Daoy (cell line): ENCODE measurements at places on chromosomes 6 and 20. TPM values are rescaled to one million over a fixed set of nuclear protein-coding genes. Genes with fewer than 3 reads are reported as not detected.
A peak's percentile ranks its signal among the peaks of the same experiment; 100 is the strongest.

DNA sequence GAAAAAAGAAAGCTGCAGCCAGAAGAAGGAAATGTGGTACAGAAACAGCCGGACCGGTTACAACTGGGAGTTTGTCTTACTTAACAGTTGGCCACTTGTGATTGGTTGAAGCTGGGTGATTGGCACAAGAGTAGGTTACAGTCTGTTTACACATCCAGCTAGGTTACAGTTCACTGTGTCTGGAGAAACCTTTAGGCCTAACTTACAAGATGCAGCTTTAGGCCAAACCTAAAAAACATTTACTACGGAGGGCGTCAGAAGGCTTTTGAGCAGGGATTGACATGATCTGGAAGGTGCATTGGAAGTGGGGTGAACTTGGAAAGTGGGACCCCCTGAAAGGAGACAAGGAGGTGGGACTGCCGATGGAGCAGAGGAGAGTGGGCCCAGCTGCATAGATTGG is 122.3 kb downstream of the BANF2 start:
- no peak for DNase-seq

DNA sequence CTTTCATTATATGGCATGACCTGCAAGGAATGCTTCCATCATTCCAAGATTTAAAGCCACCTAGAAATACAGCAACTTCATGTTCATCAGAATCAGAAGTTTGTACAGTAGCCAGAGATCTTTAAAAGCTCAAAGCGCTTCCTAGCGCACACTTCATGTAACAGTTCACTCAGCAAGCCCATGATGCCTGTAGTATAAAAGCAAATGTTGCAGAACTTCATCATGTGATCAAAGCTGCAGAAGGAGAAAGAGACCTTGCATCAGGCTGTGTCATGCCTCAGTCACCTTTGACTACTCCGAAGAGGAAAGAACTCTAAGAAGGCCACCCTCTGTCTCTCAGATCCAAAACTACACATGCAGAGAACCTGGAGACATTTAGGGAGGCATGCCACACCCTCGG is 78.5 kb downstream of the AGPAT4 start:
- no peak for DNase-seq

DNA sequence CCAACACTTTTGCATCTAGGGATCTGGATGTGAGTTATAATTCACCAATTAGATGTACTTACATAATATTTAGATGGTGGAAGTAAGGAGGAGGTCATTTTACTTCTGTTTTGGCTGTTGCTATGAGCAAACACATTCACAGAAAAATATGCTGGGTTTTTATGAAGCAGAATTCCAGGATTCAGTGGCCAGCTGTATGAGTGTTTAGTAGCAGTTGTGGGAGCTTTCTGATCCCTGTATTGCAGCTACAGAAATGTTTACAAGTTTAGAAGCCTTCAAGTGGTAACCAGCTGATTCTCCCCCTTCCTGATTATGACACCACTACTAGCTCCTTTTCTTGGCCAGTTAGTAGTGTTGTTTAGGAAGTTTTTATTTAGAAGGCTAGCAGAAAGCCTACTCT is 177.0 kb downstream of the TENT5A start:
- DNase-seq = no peak

GRCh38 chr6:26249707-26249956 is 115.4 kb upstream of the BTN3A2 start:
- DNase-seq = no peak

GRCh38 chr20:9492067-9492466 is 22.3 kb upstream of the LAMP5 start:
- no peak for DNase-seq

- no peak for DNase-seq
Observed at GRCh38 chr20:59161721-59162120, 1.9 kb upstream of the ZNF831 start.

DNA sequence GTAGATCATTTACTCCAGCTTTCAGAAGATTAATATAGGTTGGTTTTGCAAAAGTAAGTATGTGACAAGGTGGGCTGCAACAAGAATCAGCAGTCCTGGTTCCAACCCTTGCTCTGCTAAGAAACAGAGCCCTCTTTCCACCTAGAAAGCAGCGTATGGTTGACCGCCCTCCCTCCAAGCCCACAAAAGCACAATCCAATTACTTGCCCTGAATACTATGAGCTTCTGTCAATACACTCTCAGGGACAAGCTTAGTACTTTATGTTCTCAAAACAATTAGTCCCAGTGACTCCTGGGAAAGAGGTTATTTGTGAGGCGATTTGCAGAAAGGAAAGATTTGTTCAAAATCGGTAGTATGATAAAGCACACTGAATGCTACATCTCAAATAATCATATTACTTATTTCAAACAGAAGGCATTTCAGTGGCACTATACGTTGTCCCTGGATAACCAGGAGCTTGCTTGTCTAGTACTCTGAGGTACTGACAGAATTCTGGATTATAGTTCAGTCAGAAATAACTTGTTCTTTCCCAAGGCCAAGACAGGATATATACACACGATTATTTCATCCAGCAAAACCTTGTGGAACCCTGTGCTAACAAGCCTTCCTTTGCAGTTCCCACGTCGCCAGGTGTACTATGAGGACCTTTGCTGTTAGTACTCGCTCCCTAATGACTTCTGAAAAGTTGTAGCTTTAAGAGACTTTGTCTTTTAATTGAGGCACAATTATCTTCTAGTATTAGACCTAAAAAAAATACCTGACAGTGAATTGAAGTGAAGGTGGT is 96.9 kb upstream of the ADTRP start:
- DNase-seq = no peak

DNA sequence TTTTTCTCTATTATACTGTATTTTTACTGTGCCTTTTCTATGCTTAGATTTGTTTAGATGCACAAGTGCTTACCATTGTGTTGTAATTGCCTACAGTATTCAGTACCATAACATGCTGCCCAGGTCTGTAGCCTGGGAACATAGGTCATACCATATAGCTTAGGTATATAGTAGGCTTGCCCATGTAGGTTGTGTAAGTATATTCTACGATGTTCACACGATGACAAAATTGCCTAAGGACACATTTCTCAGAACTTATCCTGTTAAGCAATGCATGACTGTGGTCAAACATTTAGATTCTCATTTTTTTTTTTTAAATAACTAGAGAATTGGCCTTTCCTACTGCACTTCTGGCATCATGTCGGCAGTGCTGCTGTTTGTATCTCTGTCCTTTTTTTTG is 253.7 kb upstream of the SUPT3H start:
- no peak for DNase-seq

DNA sequence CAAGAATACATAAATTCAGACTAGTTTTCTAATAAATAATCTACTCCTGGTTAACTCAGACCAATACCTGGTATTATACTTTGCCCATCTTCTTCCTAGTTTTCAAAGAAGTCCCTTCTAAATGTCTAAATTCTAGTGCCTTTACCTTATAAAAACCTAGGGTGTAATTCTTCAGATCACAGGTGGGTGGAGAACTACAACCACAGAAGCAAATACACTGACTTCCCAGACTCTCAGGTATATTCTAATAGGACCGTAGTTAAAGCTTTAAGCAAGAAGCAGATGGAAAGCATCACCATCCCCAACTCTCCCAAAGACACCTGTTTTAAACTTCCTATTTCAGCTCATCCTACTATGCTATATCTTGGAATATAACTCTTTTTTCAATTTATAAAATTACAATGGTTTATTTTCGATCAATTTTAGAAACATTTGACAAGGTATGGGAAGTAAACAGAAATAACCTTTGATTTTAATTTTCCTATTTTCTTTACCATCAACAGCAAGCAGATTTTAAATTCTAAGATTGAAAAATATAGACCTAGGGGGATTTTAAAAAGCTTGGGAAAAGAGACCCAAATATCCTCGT is 15.8 kb downstream of the MAN1A1 start:
- no peak for DNase-seq

DNA sequence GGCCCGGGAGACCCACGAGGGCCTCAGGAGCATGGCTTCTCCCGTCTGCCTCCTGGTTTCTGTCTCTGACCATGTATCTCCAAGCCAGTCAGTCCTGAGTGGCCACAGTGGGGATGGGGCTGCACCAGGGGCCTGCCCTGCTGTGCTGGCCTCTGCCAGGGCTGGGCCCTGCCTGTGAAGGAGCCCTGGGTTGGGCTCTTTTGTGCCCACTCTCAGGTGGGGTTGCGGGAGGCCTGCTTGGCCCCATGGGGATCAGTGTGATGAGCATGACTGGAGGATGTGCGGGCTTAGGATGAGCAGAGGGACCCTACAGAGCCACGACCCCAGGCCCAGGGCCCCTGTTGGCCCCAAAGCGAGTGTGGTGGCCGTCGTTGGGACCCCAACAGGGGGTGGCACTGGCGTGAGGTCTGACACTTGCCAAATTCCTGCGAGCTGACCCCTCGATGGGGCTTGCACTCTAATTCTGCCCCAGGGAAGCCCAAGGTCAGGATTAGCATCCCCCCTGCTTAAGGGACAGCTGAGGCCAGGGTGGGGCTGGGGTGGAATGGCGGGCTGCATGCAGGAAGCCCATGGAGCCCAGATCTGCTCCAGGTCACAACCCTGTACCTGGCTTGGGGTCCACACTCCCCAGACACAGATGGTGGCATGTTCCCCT is 90.0 kb upstream of the BHLHE23 start:
- DNase-seq = no peak

DNA sequence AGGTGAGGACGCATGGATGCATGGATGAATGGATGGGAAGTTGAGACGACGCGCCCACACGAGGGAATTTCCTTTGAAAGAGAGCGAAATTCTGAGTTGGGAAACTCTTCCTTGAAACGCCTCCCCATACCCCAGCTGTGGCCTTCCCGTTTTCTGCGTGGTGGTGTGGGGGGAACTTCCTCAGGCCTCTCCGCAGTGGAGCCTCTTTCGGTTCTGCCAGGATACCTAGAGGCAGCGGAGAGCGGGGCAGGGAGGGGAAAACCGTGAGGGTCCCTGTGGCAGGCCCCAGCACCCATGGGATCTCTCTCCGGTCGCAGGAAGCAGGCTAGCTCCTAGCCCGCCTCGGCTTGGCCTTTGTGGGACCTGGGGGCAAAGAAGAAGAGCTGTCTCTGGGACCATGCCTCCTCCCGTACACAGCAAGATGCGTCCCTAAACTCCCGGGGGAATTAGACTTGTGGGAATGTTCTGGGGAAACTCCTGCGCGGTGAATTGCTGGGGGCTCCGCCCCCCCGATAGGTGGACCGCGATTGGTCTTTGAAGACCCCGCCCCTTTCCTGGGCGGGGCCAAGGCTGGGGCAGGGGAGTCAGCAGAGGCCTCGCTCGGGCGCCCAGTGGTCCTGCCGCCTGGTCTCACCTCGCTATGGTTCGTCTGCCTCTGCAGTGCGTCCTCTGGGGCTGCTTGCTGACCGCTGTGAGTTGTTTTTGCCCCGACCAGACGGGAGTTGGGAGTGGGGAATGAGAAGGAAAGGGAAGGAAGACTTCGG is at the start of gene CD40:
TSS of gene CD40 (plus strand) at position 611 of the 764 bp plus-strand sequence. CDS start at position 641, 30 bp downstream.
- DNase-seq = no peak

DNA sequence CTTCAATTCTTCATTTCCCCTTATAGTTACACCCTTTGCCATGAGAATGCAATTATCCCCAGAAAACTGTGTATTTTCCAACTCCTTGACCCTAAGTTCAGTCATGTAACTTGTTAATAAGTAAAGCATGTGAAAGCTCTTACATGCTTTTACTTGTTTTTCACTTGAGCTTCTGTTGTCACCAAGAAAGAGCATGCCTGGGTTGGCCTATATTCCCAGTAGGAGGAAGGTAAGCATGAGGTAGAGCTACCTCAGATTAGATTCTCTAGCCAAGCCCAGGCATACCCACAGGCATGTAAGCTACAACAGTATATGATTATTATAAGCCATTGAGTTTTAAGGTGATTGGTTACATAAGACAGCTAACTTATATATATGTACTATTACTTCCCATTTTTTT is 101.7 kb upstream of the SMLR1 start:
- no peak for DNase-seq

DNA sequence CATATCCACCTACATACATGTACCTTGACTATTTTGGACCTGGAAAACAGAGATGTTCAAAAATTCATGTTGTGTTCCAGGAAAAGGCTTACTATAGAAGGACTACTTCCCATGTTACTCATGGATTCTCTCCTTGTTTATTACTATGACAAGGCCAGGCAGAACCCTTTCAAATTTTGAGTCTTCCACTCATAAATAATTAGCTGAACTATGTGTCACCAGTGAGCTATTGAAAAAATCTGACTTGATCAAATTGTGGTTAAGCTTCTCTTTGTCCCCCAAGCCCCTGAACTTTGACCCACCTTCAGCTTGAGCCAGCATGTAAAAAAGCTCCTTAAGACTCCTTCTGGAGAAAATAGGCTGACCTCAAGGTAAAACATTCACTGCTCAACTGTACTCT is 1142.8 kb upstream of the EYS start:
- no peak for DNase-seq

GRCh38 chr20:13717631-13718044 is 67.1 kb downstream of the ESF1 start:
- DNase-seq = no peak

DNA sequence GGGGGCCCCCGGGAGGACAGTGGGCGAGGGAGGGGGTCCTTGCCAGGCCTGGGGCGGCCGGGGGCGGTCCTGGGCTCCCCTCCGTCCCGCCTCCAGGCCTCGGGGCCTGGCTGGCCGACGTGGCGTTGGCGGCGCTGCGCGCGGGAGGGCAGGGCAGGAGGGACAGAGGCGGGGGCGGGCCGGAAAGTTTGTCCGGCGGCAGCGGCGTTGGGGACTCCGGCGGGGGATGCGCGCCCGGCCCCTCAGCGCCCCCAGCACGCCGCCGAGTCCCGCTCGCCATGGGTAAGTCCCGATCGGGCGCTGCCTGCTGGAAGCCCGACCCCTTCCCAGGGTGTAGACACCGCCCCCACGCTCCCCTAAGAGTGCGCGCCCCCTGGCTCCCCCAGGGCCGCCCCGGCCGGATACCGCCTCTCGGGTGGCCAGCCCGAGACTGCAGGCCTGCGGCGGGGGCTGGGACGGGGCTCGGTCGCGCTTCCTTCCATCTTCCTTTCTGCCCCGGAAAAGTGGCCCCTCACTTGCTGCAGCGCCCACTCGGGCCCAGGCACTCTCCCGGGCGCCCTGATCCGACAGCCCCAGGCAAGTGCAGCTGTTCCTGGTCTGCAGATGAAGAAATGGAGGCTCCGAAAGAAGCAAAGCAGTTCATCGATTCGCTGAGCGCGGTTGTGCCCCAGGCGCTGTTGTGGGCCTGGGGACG is at the start of gene SLC2A10:
TSS of gene SLC2A10 (plus strand) at position 191 of the 694 bp plus-strand sequence. CDS start at position 279, 88 bp downstream.
- DNase-seq = peak; percentile 46

Gene MACROD2
- 0.51 and 0.86 TPM in 2 replicates for total RNA-seq

Gene BPIFB4
- total RNA-seq = not detected in 2 replicates

Gene TRIM40
- total RNA-seq = not detected in 2 replicates

Gene GLP1R
- total RNA-seq = not detected in 2 replicates

Gene RIPPLY2
- 5.1 and 5.4 TPM in 2 replicates for total RNA-seq

Gene SNX21
- total RNA-seq = 21.2 and 28.2 TPM in 2 replicates

Gene COL9A3
- total RNA-seq = 0.97 and 6.1 TPM in 2 replicates

Gene MCCD1
- total RNA-seq = not detected in 2 replicates

Gene CTNNBL1
- 44.7 and 46.6 TPM in 2 replicates for total RNA-seq
